ENCODE measurements at places on chromosomes 7 and 10. TPM values are rescaled to one million over a fixed set of nuclear protein-coding genes. Genes with fewer than 3 reads are reported as not detected.

DNA sequence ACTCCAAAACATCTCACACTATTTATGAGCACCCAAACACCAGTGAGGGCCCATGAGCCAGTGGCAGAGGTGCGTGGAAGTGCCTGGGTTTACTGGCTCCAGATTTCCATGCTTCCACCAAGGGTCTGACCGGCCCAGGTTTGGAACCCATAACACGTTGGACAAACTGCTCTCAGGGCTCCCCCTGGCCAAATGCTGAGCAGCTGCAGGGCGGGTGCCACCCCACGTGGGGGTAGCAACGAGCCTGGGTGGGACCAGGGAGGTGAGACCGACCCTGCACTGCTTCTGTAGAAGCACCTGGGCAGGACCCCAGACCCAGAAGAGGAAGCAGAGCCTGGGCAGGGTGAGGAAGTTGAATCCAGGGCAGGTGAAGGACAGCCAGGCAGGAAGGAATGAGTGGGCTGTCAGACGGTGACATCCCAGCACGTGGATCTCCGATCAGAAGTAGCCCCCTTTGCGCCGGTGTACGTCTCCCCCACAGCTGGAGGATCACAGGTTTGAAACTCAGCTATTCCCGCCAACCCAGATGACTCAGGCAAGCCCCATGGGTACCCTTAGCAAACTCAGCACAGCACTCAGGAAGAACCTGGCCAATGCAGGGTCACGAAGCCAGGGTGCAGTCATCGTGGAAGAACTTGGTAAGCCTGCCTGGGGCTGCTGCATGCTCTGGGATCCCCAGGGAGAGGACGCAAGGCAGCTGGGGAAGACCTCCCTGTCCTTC is 100.4 kb upstream of the DDC start:
- H3K4me3 ChIP-seq, result no peak overlapping the region
- no peaks in the 10 kb centered on the region for H3K36me3 ChIP-seq
- H3K27ac ChIP-seq, result no peak overlapping the region
- no peak for DNase-seq

DNA sequence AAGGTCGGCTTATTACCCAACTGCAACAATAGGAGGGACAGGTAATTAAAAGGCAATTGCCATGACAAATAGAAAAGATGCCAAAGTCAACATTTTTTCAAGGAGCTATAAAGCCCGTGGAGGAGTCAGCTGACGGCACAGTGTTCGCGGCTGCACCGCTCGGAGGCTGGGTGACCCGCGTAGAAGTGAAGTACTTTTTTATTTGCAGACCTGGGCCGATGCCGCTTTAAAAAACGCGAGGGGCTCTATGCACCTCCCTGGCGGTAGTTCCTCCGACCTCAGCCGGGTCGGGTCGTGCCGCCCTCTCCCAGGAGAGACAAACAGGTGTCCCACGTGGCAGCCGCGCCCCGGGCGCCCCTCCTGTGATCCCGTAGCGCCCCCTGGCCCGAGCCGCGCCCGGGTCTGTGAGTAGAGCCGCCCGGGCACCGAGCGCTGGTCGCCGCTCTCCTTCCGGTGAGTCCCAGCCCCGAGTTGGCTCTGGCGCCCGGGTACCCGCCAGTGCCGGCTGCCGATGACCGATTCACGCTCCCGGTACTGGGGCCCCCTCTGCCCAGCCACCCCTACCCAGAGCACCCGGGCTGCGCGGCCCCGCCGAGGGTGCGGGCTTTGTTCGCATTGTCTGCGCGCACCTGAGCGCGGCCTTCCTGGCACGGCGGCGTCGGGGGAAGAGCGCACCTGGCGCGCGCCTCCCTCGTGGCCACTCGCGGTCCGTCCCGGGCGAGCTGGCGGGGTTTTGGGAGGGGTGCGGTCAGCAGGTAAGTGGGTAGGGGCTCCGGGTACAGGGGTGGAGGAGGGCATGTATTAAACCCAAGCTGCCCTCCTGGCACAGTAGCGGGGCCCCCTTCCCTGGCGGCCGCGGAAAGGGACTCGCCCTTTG is at the start of gene VWA2:
Gene VWA2, plus strand, starts transcription at position 138 of the 877 bp plus-strand sequence. CDS start 9,460 bp downstream, outside the sequence.
- no peak within 1 kb of the TSS for H3K27ac ChIP-seq
- DNase-seq, result no peak
- peaks cover 3% of the 10 kb centered on the region for H3K4me1 ChIP-seq
- peak within 1 kb of the TSS; percentile 42 for H3K4me3 ChIP-seq
- no peaks in the 10 kb centered on the region for H3K36me3 ChIP-seq
- H3K27me3 ChIP-seq, result peaks cover 47% of the 10 kb centered on the region

DNA sequence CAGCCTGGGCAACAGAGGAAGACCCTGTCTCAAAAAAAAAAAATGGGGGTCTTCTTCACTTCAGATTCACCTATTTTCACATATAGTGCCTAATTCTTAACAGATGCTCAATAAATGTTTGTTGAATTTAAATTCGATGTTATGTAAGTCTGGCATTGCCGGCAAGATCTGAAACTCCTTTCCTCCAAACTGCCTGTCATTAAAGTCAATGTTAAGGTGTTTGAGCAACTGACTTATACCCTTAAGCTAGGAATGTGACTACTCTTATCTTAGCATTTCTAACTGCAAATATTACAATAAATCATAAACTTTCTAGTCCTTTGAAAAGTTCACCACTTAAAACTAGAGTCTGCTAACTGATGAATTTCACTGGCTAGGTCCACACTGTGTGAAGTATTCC is 95.2 kb downstream of the NRP1 start:
- peaks cover 1% of the 10 kb centered on the region for H3K36me3 ChIP-seq
- DNase-seq, result no peak
- H3K4me1 ChIP-seq, result peaks cover 86% of the 10 kb centered on the region
- H3K4me3 ChIP-seq, result no peak overlapping the region
- H3K27me3 ChIP-seq, result no peaks in the 10 kb centered on the region
- H3K27ac ChIP-seq, result peak overlapping the region; percentile 96

- H3K36me3 ChIP-seq, result no peaks in the 10 kb centered on the region
- H3K4me3 ChIP-seq, result no peak overlapping the region
- H3K27me3 ChIP-seq, result peaks cover 13% of the 10 kb centered on the region
- no peak for DNase-seq
Measured at GRCh38 chr7:159109653-159110035, 35.0 kb downstream of the VIPR2 start.

- H3K4me1 ChIP-seq, result no peaks in the 10 kb centered on the region
- H3K27me3 ChIP-seq, result peaks cover 2% of the 10 kb centered on the region
- no peak overlapping the region for H3K27ac ChIP-seq
- no peak overlapping the region for H3K4me3 ChIP-seq
Measured at GRCh38 chr10:89213191-89213808, 6.2 kb upstream of the CH25H start.

DNA sequence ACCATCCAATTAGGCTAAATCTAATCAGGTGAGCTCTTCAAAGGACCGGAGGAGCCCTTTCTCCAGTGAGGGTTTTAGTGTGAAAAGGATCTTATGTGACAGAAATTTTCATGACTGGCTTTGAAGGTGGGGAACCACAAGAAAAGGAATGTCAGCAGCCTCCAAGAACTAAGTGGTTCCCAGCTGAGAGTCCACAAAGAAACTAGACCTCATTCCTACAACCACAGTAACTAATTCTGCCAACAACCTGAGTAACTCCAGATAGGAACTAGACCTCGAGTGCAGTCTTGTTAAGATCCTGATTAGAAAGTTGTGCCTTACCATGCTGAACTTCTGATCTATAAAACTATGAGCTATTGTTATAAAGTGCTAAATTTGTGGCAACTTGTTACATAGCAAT is 51.3 kb downstream of the PCLO start:
- H3K27ac ChIP-seq, result no peak overlapping the region
- no peak overlapping the region for H3K4me3 ChIP-seq
- H3K36me3 ChIP-seq, result no peaks in the 10 kb centered on the region

- no peak overlapping the region for H3K4me3 ChIP-seq
- H3K27ac ChIP-seq, result peak overlapping the region; percentile 44
- peaks cover 28% of the 10 kb centered on the region for H3K4me1 ChIP-seq
- no peaks in the 10 kb centered on the region for H3K27me3 ChIP-seq
- no peaks in the 10 kb centered on the region for H3K36me3 ChIP-seq
Measured at GRCh38 chr10:110456046-110456445, 41.7 kb upstream of the DUSP5 start.

- H3K4me1 ChIP-seq, result no peaks in the 10 kb centered on the region
- H3K27ac ChIP-seq, result no peak within 1 kb of the TSS
- no peaks in the 10 kb centered on the region for H3K36me3 ChIP-seq
- H3K27me3 ChIP-seq, result no peaks in the 10 kb centered on the region
Measured at GRCh38 chr7:107469929-107470328, at the start of gene GPR22. GPR22 (plus strand) TSS chr7:107470057; CDS start chr7:107474061, 4,004 bp downstream.

GRCh38 chr7:128697302-128697905 is 25.3 kb downstream of the GARIN1A start:
- no peak for DNase-seq
- H3K27ac ChIP-seq, result no peak overlapping the region
- no peaks in the 10 kb centered on the region for H3K36me3 ChIP-seq
- peak overlapping the region; percentile 57 for H3K4me3 ChIP-seq

- no peak overlapping the region for H3K27ac ChIP-seq
- no peak overlapping the region for H3K4me3 ChIP-seq
- H3K36me3 ChIP-seq, result no peaks in the 10 kb centered on the region
- no peaks in the 10 kb centered on the region for H3K27me3 ChIP-seq
- DNase-seq, result no peak
Measured at GRCh38 chr10:28263136-28263857, 39.6 kb downstream of the MPP7 start.

The GIMAP2 gene
- 1.5 TPM for total RNA-seq

The DDC gene
- total RNA-seq, result not detected

The DRGX gene
- total RNA-seq, result 0.15 TPM

The ABHD11 gene
- 54.2 TPM for total RNA-seq

The WNT8B gene
- total RNA-seq, result not detected

The NANOS1 gene
- 18.0 TPM for total RNA-seq

The PODXL gene
- total RNA-seq, result 32.3 TPM

Measured in Panc1 (cell line).